HuH-7.5 (cell line): ENCODE measurements at places on chromosomes 3 and 15.

DNA sequence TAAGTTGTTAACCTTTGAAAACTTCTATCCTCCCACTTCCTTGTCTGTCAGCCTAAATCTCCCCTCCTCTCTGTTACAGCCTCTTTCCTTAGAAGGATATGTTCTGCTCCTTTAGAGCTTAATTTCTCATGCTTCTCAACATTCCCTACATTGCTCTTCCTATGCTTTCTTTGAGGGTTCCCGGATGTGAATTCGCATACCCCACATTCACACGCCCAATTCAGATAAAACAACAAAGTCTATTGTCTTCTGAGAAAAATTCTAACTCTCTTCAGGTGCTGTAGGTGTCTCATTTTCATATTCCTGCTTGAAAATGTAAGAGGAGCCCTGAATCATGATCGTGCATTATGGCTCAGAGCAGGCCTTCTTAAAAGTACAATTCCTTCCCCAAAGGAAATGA is 171.8 kb upstream of the DPH6 start:
- DNase-seq: no peak

- DNase-seq: no peak
Measured at GRCh38 chr3:57354768-57355167, 62.3 kb upstream of the ASB14 start.

DNA sequence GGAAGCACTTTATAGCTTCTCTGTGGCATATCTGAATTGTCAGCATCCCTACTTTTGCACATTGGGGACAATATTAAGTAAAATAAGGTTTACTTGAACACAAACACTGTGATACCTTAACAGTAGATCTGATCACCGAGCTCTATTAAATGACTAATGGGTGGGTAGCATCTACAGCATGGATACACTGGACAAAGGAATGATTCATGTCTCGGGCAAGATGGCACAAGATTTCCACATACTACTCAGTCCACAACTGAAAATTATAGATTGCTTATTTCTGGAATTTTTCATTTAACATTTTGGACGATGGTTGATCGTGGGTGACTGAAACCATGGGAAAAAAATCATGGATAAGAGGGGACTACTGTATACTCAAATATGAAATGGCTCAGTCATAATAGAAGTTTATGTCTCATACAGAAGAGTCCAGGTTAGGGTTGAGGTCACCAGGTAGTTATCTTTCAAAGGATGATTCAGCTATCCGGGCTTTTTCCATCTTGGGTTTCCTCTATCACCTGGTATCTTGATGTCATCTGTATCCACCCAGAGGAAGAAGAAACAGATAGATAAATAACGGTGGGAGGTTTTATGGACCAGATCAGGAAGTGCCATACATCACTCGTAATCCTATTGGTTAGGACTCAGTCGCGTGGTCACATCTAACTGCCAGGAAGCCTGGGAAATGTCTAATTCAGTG is 320.0 kb upstream of the RARB start:
- no peak for DNase-seq

GRCh38 chr3:134879990-134880389 is 84.9 kb downstream of the EPHB1 start:
- DNase-seq: no peak

GRCh38 chr15:25892126-25892525 is 29.0 kb upstream of the ATP10A start:
- no peak for DNase-seq

- no peak for DNase-seq
Measured at GRCh38 chr3:106826791-106827311, 550.4 kb upstream of the CCDC54 start.

DNA sequence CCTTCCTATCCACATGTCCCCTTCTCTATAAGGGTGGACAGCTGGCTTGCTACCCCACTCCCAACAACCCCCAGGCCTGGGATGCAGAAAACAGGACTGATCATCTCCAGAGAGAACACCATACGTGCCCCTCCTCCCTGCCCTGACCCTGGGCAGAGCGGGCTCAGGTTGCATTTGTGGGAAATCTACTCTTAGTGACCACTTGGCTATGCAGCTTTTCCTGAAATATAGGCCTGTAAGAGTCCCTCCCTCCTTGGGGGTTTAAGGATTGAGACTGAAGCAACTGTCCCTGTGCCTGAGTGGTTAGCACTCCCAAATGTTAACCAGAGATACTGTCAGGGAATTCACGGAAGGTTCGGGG is 11.7 kb downstream of the SH2D7 start:
- no peak for DNase-seq

GRCh38 chr3:119901148-119901547 is 119.2 kb downstream of the NR1I2 start:
- DNase-seq: no peak

GRCh38 chr15:83605111-83605945 is 48.6 kb upstream of the ADAMTSL3 start:
- DNase-seq: no peak

- no peak for DNase-seq
Measured at GRCh38 chr3:14885307-14885706, 62.1 kb upstream of the NR2C2 start.

- no peak for DNase-seq
Measured at GRCh38 chr3:138114431-138114918, 933 bp downstream of the DZIP1L start.

GRCh38 chr3:127162947-127163645 is 29.8 kb upstream of the PRR23E start:
- DNase-seq: peak; percentile 42

DNA sequence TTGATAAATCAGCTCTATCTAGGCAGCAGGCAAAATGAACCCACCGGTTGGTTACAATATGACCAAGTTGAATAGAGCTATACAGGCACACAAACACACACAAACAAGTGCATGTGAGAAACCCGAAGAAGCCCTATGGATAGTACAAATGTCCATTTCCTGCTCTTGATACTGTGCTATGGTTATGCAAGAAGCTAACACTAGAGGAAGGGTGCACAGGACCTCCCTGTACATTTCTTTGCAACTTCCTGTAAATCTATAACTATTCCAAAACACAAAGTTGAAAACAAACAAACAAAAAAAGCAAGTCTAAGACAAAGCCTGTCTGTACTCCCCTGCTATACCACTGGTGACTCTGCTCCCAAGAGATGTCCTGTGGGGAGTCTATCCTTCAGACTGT is 8.2 kb upstream of the FAM240A start:
- no peak for DNase-seq

GRCh38 chr3:197522881-197523441 is 32.8 kb downstream of the BDH1 start:
- DNase-seq: no peak

GRCh38 chr3:29555590-29555989 is 274.7 kb downstream of the RBMS3 start:
- no peak for DNase-seq

- no peak for DNase-seq
Measured at GRCh38 chr15:69793781-69794451, 303.8 kb downstream of the TLE3 start.

DNA sequence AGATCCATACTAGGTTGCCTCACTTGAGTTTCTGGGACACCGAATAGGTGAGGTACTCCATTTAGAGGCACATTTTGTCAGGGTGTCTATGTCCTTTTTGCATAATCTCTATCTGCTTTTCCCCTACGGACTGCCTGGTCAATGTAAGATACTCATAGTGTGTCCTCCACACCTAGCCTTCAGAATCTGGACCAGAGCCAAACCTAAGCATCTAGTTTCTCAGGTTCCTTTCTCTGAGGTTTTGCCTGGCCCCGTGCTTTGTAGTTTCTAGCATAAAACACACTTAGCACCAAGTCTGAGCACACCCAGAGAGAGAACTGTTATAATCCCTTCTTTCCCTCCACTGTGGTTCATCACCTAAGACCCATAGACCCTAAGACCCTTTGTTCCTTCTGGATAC is 105.9 kb upstream of the MLF1 start:
- DNase-seq: no peak

DNA sequence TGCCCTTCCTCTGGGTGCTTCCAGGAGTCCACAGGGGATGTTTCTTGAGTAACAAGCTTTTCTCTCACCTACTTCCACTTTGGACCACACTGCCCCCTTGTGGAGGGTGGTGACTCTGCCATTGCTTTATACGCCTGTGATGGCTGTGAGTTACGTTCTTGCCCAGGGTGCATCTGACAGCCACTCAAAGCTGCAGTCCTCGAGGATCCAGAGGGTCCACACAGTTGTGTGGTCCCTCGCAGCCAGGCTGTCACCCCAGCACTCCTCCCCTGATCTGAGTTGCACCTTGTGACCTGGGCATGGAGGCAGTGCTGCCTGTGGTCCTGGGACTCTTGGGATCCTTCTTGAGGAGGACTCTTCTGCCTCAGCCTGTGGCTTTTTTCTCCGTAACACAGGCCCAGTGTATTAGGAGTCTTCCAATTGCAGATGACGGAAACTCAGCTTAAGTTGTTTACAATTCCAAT is 23.4 kb downstream of the FOXL2 start:
- DNase-seq: peak; percentile 82

- no peak for DNase-seq
Measured at GRCh38 chr15:37059086-37059485, 41.3 kb downstream of the MEIS2 start.

DNA sequence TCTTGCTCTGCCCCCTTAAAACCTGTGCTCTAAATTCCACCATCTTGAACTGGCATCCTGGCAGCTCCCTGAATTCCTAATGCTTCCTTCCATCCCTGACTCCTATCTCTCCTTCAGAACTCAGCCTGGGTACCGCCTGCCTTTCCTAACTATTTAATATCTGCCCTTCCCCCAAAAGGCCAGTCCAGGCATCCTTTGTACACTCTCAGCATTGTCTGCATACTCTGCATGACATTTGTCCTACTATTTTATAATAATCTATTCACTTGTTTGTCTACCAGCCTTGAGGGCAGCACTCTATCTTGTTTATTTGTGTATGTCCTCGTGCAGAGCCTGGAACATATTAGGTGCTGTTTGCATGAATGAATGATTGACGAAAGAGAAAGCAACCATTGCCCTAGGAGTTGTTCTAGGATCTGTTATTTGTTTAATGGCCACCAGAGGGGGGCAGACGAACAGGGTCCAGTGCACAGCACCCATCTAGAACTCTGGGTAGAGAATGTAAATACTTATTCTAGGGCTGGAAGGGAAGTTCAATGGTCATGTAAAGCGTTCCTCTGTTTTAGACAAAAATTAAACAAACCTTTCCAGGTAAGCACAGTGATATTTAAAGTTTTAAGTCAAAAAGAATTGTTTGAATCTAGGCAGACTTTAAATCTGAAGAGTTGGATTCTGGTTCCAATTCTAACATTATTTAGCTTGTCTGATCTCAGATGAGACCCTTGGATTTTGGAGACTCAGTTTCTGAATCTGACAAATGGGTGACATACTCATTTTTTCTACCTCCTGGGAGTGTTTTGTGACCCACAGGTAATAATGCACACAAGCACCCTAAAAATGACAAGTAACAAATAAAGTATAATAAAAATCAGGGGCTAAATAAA is 125.8 kb upstream of the GALNT15 start:
- DNase-seq: peak; percentile 85

- no peak for DNase-seq
Measured at GRCh38 chr3:139835830-139836683, 98.9 kb upstream of the CLSTN2 start.

DNA sequence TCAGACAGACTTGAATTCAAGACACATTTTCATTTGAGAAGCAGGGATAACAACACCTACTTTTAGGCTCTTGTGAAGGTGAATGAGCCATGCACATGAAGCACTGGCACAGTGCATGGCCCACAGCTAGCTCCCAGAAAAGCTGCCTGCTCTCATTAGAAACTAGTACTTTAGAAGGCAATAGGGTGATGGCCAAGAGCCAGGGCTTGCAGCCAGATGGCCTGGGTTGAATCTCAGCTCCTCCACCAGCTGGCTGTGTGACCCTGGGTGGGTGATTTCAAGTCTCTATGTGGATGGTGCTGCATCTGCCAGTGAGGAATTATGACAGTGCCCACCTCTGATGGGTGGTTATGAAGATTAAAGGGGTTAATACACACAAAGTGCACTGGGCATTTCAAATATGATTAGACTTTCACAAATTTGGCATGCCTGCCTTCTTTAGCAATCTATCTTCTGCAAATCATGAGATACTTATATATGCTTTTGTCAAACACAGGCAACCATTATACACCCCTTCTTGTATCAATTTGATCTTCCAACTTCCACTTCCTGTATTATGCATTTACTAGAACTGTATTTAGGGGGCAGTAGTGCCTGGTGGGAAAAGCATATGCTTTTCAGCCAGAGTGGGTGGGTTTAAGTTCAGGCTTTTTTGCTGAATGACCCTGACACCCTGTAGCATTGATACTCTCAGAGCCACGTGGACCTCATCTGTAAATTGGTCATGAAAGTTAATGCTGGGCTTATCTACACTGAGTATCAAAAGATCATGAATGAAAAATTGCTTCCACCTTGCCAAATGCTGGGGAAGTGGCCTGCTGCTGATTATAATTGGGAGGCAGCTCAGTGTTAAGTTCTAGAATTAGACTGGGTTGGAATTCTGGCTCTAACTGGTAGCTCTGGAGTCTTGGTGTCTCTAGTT is 34.7 kb upstream of the RBP1 start:
- no peak for DNase-seq

DNA sequence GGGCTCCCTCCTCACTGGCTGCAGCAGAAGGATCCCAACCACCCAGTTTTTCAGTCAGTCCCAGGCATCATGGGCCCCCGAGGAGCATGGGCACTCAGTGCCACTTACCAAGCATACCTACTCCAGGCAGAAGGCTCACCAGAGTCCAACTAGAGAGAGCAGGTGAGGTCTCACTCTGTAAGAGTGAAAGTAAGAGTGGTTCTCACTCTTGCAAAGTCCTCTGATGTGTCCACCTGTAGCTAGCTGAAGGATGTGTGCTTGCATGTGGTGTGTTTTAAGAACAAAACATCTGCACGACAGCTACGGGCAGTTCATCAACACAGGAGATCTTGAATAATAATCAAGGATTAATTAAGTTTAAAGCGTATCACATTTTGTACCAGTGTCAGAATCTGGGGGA is 49.7 kb downstream of the CCK start:
- DNase-seq: no peak

DNA sequence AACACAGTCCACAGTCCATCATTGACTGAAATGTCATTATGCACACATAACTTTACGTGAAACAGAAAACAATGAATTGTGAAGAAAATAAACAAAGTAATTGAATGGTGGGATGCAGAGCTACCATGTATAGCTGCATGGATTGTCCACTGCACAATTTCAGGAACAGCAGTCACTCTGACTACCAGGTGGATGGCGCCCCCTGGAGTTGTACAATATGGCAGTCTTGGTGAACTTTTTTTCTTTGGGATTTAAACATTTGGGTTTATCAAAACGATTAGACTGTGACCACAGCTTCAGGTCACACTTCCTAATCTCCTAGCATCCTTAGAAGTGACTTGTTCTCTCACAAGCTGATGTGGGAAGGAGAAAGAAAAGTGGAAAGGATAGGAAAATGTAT is 48.9 kb upstream of the TCF12 start:
- DNase-seq: no peak

- DNase-seq: no peak
Measured at GRCh38 chr3:152296971-152297370, 28.2 kb downstream of the MBNL1 start.

DNA sequence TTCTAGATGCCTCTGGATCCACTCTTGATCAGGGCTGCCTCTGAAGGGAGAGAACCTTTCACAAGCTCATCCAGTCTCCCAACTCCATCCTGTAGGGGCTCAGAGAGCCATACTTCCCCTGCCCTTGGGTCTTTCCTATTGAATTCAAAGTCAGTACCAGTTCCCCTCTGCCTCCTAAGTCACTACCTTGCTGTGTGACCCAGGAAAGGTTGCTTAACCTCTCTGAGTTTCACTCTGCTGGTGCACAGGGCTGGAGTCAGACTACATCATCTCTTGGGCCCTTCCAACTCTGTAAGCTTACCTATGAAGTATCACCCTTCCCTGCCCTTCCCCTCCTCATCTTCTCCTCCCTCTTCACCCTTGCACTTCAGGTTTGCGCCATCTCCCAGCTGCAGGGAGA is 117.9 kb downstream of the MEGF11 start:
- DNase-seq: no peak
